ENCODE measurements at places on chromosomes 2 and 18.

- DNase-seq = no peak
Measured at GRCh38 chr2:34098256-34098655, 499.2 kb upstream of the FAM98A start.

GRCh38 chr2:157875641-157876065 lies 477 bp downstream of the ACVR1 start:
- DNase-seq = no peak

- DNase-seq = no peak
Measured at GRCh38 chr18:10919851-10920250, 229.5 kb downstream of the PIEZO2 start.

GRCh38 chr18:2692508-2692907 lies 37.0 kb downstream of the SMCHD1 start:
- DNase-seq = no peak

GRCh38 chr2:220033546-220033945 lies 406.1 kb downstream of the SLC4A3 start:
- DNase-seq = no peak

GRCh38 chr18:11591957-11592356 lies 17.4 kb upstream of the SLC35G4 start:
- no peak for DNase-seq

DNA sequence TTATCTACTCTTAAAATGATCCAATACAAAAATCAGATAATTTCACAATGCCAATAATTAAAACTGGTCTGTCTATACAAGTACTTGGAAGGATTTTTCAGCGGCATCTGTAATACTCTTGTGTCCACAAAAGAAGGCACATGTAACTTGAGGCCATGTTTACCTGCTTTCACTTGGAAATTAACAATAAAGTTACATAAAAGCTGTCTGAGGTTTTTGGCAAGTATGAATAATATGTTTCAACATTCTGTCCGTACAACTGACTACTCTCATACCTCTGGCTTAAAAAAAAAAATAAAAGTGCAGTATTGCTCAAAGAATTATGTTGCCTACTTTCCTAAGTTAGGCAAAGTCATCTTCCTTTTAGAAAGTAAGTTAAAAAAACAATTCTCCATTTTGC lies 253.6 kb downstream of the NBAS start:
- no peak for DNase-seq

- no peak for DNase-seq
Measured at GRCh38 chr2:113966832-113967231, 76.9 kb downstream of the ACTR3 start.

DNA sequence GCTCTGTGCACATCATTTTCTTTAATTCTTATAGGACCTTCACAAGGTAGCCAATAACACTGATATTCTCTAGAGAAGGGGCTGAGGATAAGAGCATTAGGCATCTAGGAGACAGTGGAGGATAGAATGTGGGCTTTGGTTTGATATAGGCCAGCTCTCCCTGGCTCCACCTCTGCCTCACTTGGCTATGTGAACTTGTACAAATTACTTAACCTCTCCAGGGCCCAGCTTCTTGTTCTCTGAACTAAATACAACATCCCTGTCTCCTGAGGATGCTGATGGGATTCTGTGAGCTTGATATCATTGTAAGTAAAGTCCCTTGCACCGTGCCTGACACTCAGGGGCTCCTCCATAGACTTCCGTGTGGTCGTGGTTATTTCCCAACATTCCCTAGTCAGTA lies 87.3 kb downstream of the ACOXL start:
- DNase-seq = no peak

DNA sequence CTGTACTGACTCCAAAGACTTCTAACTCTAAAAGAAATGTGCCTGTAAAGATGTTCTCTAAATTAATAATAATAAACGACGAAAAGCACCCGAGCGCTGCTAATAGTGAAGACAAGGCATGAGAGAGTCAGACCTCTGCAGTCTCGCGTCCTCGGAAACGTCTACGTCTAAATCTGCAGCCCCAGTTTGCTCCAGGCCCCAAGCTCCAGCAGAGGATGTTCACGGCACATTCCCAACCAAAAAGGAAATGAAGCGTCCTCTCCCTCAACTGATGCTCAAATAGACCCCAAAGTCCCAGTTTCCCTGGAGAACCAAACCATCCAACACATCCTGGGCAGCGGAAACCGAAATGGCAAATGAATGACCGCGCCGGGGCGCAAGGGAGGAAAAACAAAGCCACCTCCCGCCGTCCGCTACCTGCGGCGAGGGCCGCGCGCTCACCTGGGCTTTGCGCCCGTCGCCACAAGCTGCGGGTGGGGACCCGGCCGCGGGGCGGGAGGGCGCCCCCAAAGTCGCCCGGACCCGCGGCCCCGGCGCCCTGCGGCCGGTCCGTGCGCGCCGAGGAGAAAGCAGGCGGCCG lies 47.1 kb upstream of the CCDC150 start:
- DNase-seq = peak; percentile 72

DNA sequence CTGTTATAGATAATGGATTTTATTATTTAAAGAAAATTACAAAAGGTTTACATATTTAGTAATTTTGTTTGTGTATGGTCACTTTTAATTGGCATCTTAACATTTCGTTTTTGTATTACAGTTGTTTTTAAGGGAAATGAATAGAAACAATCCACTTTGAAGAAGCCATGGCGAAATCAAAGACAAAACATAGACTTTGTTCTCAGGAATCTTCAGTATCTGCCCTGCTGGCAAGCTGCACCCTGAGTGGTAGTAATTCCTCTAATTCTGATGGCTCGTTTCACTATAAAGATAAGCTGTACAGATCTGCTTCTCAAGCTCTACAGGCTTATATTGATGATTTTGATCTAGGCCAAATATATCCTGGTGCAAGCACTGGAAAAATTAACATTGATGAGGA lies 2.7 kb downstream of the C18orf54 start:
- DNase-seq = no peak

- DNase-seq = peak; percentile 16
Measured at GRCh38 chr18:56756966-56757365, 105.8 kb downstream of the WDR7 start.

DNA sequence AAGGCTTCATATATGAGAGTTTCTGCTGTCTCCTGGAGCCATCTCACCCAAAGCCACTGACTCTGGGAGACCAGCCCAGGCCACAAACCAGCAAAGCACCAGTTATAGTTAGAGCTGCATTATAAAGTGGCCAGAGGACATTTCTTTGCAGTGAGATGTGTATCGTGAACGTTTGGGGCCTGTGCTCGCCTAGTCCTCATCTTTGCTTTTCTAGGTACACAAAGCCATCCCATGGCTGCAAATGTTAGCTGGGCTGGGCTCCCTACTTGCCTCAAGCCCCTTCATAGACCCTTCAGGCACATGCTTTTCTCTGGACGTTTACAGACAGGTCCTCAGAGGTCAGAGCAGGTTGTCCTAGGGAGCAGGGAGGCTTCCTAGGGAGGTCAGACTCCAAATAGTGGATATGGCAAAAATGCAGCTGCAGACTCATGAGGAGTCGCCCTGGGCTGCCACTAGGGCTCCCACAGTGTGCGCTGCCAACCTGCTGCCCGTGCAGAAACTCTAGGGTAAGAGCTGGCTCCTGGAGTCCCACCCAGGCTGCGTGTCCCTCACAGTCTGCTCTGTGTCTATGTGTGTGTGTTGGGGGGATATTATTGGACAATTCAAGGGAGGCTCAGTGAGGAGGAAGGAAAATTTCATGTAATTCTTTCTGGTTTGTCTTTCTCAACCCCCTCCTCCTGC lies 141.0 kb downstream of the RPIA start:
- no peak for DNase-seq

DNA sequence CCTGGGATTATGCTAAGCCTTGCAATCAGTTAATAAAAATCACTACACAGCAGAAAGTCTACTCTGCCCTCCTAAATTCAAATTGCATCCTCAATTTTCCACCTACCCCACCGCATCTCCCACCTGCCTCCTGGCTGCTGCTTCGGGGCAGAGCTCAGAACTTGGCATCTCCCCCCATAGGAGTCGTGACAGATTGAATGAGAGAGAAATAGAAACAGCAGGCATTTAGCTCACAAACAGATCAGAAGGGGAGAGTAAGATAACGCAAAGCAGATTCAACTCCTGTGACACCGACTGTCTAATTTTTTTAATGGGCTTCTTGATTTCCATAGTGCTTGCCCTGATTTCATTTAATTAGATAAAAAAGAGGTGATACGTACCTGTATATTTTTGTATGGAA lies 24.7 kb upstream of the LRRC30 start:
- no peak for DNase-seq

GRCh38 chr2:202530038-202530437 lies 104.7 kb upstream of the FAM117B start:
- no peak for DNase-seq

- DNase-seq = no peak
Measured at GRCh38 chr18:30160124-30160523, 882.4 kb downstream of the DSC3 start.

- no peak for DNase-seq
Measured at GRCh38 chr18:31099450-31100230, 2.6 kb downstream of the DSC2 start.

DNA sequence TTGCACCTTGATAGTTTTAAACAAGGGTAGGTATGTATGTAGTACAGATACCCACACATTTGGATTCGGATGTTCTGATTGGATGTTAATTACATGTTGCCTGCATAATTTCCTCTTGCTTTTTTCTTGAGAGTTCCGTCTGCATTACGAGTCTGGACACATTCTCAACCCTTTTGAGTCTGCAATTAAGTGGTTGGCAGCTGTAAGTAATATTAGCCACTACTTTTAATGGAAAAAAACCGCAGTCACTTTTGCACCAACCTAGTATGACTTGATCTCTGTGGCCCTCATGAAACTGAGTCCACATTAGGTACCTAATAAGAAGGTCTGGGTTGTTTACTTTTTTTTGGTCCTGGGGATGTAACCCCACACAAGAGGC lies 217.3 kb downstream of the VAPA start:
- DNase-seq = no peak

DNA sequence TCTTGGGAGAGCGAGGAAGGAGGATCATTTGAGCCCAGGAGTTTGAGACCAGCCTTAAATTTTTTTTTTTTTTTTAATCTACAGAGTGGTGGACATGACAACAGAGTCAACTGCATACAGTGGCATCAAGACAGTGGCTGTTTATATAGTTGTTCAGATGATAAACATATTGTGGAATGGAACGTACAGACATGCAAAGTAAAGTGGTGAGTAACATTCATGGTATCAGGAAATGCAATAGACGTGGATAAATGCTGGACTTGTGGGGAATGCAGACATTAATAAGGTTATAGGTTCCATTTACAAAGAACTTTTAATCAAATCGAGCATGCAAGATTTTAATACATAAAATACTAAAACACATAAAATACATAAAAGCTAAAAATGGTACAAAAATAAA lies 11.9 kb downstream of the WDR43 start:
- DNase-seq = no peak

DNA sequence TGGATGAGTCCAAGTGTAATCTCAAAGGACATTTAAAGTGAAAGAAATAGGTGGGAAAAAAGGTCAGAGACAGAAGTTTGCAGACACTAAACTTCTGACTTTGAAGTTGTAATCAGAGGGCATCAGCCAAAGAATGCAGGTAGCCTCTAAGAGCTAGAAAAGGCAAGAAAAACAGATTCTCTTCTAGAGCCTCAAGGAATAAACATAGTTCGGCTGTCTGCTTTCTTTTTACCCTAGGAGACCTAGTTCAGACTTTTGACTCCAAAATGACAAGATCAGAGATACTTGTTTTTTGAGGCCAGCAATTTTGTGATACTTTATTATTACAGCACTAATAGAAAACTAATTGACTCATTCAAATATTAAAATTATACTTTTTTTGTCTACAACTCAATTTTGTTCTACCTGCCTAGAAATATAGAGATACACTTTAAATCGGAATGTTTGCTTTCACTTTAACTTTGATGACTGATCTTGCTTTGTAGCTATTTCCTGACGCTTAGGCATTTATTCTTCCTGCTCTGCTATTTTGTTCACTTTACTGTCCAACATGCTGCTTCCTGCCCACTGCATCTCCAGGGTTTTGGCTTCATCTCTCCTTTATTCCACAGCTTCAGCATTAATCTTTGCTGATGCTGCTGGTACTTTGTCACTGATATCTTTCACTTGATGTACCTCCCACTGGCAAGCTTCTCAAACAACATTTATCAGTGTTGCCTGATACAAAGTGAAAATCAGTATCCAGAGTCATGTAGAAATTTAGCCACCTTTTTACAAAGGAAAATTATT lies 272.5 kb downstream of the DSEL start:
- no peak for DNase-seq

DNA sequence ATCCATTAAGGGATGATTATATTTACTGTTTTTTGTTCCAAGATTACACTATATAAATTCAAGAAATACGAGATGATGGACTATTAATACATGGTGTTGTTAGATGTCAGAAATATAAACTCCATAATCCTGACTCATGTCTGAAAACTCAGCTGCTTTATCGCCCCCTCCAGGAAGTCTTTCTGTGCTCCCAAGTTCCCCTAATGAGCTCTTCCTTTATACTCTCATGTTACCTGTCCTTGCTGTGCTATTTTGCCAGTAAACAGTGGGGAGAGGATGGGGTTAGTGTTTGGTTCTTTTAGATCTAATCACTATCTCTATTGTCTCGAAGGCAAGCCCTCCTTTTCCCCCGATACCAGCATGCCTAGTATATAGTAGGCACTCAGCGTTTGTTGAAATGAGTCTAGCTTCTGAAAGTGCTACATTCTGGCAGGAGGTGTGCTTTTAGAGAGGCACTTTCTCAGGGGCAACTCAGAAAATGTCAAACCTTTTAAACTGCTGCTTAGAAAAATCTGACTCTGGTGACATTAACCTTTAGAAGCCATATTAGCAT lies 21.4 kb upstream of the BARD1 start:
- DNase-seq = no peak

GRCh38 chr2:105876191-105876590 lies 131.5 kb downstream of the NCK2 start:
- no peak for DNase-seq

DNA sequence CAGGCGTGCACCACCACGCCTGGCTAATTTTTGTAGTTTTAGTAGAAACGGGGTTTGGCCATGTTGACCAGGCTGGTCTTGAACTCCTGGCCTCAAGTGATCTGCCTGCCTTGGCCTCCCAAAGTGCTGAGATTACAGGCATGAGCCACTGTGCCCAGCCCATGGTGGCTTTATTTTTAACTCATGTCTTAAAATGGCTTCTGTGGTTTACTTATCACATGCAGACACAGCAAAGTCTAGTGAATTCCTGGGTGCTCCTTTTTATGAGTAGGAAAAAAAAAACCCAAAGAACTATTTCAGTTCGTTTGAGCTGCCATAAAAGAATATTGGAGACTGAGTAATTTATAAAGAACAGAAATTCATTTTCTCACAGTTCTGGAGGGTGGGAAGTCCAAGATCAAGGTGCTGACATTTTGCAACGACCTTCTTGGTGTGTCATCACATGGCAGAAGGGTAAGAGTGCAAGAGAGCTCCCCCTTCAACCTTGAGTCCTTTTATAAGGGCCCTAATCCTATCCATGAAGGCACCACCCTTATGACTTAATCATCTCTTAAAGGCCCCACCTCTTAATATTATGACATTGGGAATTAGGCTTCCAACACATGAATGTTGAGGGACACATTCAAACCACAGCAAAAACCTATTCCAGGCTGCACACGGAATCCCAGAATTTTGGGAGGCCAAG lies 12.6 kb upstream of the REL start:
- DNase-seq = no peak
